Erythroblast (primary cell): ENCODE measurements at places on chromosomes 7 and 10.

GRCh38 chr7:138538997-138539644 lies 79.1 kb downstream of the TRIM24 start:
- no peak for DNase-seq

DNA sequence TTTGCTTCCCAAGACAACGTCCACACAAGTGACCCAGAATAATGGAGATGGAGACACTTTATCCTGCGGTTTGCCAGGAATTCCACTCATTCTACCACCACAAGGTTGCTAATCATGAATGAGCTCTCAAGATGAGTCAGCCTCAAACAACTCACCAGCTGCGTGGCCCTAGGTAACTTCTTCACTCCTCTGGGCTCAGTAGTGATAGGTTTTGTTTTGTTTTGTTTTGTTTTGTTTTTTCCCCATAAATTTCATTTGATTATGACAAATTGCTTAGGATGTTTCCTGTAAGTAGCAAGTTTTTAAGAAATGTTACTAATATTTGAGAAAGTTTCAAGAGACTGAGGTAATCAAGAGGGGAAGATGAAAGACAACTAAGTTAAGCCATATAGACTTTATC lies 286.8 kb downstream of the PARD3 start:
- DNase-seq: no peak

- no peak for DNase-seq
These were observed 237.4 kb downstream of the BAMBI start for GRCh38 chr10:28914701-28915100.

GRCh38 chr10:5623081-5623748 lies 43.2 kb downstream of the ASB13 start:
- peak; percentile 81 for DNase-seq
